ENCODE measurements at places on chromosomes 12 and 14.
A peak's percentile ranks its signal among the peaks of the same experiment; 100 is the strongest.

DNA sequence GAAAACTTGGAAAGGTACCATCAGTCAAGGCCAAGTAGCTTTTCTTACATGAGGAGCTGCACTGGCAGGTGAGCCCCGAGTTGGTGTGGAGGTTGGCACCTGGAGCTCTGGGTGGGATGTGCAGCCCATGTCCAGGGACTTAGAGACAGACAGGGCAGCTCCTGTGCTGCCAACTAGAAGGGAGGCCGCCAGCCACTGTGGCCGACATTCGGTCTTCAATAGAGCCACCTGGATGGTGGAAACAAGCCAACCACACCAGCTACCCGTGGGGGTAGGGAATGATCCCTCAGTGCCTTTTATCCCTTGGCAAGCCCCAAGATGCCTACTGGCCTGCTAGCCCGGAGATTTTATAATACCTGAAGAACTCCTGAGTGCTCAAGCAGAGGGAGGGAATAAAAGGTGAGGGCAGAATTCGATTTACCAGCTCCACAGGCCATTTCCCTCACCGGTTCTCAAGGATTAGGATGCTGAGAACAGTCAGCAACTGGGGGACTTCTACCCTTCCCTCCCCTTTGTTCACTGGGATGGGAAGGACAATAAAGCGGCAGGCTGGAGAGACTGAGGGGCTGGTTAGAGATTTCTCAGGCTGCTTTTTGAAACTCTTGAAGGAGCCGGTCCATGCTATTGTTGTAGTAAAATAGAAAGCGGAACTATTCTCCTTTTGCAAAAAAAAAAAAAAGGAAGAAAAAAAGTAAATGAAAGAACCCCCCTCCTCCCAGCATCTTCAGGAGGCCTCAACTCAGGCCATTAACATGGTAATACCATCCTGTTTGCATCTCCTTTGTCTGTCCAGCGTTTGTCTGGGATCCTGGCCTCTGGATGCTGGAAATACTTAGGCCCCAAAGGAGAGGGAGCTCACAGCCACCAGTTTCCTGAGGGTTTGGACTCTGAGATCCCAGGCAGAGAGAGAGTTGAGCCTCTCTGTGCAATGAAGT lies 321.6 kb downstream of the ZFP36L1 start:
- no peak for ATAC-seq

GRCh38 chr14:92121670-92122350 lies at the start of the genes CPSF2 and NDUFB1:
Gene CPSF2, plus strand, starts transcription at chr14:92121969. Its CDS starts 9,016 bp downstream, at chr14:92130985.
Gene NDUFB1, minus strand, starts transcription at chr14:92121706. Its CDS starts 4,069 bp downstream, at chr14:92117637.
- peak; percentile 91 for ATAC-seq

DNA sequence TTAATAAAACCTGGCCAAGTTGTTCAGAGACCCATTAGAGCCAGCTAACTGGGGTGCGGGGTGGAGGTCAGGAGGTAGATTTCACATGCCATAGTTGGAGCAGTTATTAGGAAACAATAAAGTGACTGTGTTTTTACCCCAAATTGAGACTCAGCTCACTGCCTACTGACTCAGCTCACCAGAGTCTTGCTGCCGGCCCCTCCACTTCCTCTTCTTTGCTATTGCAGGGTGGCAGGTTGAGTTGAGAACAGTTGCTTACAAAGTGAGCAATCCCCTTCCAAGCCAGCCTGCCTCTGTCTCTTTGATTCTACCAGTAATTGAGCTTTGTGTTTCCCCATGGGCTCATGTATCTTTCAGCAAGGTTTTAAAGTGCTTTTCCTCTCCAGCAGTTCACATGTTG lies 12.9 kb downstream of the ST8SIA1 start:
- peak; percentile 67 for ATAC-seq

- no peak for ATAC-seq
Observed at GRCh38 chr14:44981198-44981597, 19.2 kb downstream of the TOGARAM1 start.

- ATAC-seq: no peak
Observed at GRCh38 chr12:26121323-26122060, 3.3 kb downstream of the BHLHE41 start.

DNA sequence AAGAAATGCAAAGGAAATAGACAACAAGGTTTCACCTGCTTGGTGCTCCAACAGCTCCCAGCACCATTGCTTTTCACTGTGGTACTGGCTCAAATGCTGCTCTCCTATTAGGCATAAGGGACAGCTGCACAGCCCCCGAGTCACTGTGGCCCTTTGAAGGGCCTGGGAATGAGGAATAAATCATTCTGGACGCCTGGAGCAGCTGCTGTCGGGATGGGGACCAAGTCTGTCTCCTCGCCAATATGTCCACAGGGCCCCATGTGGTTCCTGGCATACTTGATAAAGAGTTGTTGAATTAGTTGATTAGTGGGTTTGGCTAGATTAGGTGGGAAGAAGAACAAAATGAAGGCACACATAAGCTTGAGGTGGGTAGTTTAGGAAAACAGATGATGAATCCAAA lies 13.1 kb upstream of the NGB start:
- no peak for ATAC-seq

DNA sequence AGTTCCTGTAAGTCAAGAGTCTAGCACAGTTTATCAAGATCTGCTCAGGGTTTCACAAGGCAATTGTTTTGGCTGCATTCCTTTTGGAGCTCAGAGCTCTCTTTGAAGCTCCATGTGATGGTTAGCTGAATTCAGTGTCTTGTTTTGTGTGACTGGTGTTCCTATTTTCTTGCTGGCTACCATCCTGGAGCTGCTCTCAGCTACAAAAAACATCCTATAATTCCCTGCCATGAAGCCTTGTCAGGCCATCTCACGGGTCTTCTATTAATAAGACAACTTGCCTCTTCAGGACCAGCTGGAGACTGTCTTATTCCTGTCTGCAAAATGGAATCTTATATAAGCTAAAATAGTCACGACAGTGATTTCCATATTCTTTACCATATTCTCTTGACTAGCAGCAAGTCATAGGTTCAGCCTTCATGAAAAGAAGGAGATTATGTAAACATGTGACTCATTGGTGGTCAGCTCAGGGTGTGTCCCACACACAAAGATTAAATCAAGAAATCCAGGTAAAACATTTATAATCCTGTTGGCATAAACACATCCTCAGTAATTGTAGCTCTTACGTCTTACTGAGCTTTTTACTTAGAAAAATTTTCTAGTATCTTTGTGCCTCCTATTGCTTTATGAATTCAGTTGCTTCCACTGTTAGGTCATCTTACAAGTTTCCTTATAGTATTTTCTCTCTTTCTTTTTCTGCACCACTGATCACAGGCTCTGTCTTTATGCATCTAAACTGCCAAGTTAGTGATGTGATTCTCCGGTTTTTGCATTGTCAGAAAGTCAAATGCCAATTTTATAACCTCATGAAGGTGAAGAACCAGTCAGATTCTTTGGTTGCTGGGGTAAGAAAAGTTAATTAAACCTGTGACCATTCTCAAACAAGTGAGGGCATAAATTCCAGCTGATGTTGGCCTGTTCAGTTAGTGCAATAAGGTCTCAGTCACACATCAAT lies 378.5 kb upstream of the MGAT4C start:
- ATAC-seq: no peak

- ATAC-seq: no peak
Observed at GRCh38 chr12:76081909-76082308, 2.6 kb downstream of the NAP1L1 start.

DNA sequence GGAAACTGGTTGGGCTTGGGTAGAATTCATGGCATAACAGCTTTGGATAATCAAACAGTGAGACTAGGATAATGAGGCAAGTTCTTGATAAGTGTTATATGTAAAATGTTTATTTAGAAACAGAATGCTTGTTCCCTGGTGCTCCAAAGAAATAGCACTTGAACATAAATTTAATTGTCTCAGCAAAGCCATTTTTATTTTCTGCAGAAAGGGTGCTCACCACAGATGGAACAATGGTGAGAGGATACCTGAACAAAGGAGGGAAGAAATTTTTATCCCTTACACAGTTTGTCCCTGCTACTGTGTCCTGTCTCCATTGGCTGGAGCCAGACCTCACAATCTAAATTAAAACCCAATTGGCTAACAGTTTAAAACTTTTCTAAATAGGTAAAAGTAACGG lies 9.3 kb upstream of the RXYLT1 start:
- no peak for ATAC-seq

- no peak for ATAC-seq
Observed at GRCh38 chr12:40336573-40337199, 111.9 kb downstream of the LRRK2 start.

DNA sequence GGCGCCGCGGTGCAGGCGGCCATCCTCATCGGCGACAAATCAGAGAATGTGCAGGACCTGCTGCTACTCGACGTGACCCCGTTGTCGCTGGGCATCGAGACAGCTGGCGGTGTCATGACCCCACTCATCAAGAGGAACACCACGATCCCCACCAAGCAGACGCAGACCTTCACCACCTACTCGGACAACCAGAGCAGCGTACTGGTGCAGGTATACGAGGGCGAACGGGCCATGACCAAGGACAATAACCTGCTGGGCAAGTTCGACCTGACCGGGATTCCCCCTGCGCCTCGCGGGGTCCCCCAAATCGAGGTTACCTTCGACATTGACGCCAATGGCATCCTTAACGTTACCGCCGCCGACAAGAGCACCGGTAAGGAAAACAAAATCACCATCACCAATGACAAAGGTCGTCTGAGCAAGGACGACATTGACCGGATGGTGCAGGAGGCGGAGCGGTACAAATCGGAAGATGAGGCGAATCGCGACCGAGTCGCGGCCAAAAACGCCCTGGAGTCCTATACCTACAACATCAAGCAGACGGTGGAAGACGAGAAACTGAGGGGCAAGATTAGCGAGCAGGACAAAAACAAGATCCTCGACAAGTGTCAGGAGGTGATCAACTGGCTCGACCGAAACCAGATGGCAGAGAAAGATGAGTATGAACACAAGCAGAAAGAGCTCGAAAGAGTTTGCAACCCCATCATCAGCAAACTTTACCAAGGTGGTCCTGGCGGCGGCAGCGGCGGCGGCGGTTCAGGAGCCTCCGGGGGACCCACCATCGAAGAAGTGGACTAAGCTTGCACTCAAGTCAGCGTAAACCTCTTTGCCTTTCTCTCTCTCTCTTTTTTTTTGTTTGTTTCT lies 1.7 kb downstream of the HSPA2 start:
- no peak for ATAC-seq

GRCh38 chr14:61655777-61656176 lies 39.5 kb upstream of the HIF1A start:
- ATAC-seq: no peak

GRCh38 chr12:79001404-79001803 lies 136.8 kb downstream of the SYT1 start:
- no peak for ATAC-seq

GRCh38 chr12:2853626-2854025 lies 3.2 kb downstream of the TEX52 start:
- peak; percentile 84 for ATAC-seq

DNA sequence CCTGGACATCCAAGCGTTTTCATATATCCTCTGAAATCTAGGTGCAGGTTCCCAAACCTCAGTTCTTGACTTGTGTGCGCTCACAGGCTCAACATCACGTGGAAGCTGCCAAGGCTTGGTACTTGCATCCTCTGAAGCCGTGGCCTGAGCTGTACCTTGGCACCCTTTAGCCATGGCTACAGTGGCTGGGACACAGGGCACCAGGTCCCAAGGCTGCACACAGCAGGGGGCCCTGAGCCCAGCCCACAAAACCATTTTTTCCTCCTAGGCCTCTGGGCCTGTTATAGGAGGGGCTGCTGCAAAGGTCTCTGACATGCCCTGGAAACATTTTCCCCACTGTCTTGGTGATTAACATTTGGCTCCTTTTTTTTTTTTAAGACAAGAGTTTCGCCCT lies 11.6 kb upstream of the FAM177A1 start:
- no peak for ATAC-seq

GRCh38 chr14:28754209-28754985 lies 12.2 kb upstream of the FOXG1 start:
- no peak for ATAC-seq

DNA sequence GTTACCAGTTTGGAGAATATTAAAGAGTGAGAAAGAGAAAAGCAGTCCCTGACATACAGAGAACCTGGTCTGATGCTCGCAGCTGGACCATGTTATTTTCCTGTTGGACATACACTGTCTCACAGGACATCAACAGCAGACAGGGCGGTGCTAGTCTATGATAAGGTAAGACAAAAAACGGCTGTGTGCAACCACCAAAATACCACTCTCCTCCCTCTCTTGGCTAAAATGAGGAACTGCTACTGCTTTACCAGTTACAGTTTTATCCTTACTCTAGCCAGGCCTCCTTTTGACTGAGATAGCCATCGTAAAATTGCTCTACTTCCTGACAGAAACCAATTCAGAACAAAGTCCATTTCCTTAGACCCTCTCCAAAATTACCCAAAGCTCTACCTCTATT lies 47.0 kb upstream of the ERGIC2 start:
- ATAC-seq: no peak

GRCh38 chr12:33771889-33772288 lies 250.4 kb upstream of the ALG10 start:
- ATAC-seq: no peak

DNA sequence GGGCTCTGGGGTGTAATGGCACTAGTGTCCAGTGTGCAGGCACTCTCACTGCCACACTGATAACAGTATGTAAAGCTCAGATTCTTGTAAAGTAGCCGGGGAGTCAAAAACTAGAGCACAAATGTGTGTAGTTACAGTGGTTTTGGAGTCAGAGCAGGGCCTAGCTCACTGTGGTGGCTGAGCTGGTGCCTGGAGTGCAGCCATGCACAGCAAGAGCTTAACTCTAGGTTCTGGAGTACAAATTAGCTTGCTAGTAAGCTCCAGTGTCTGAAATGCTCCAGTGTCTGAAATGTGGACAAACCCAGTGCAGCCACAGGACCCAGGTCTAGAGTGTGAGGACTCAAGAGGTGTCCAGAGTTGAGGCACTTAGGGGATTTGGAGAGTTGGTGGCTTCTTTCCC lies 149.2 kb downstream of the MSRB3 start:
- ATAC-seq: no peak

- ATAC-seq: no peak
Observed at GRCh38 chr12:128844031-128844635, 9.1 kb upstream of the GLT1D1 start.

DNA sequence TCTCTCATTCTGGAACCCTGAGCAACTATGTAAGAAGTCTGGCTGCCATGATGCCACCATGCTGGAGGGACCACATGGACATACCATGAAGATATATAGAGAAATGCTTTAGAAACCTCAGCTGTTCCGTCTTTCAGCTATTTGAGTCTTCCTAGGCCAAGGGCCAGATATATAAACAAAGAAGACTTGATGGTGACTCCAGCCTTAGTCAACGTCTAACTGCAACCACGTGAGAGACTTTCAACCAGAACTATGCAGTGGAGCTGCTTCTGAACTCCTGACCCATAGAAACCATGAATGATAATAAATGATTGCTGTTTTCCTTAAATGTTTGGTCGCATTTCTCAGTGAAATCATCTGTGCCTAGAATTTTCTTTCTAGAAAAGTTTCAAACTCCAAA lies 20.0 kb upstream of the KITLG start:
- no peak for ATAC-seq

All from gastroesophageal sphincter (tissue), 4 donors.